Stimulated activated CD8-positive, alpha-beta memory T cell treated with anti-CD3 and anti-CD28 coated beads, Interleukin-4, amount 100 ng/mL, for 24 hours (primary cell): ENCODE measurements at places on chromosomes 3 and 15.

DNA sequence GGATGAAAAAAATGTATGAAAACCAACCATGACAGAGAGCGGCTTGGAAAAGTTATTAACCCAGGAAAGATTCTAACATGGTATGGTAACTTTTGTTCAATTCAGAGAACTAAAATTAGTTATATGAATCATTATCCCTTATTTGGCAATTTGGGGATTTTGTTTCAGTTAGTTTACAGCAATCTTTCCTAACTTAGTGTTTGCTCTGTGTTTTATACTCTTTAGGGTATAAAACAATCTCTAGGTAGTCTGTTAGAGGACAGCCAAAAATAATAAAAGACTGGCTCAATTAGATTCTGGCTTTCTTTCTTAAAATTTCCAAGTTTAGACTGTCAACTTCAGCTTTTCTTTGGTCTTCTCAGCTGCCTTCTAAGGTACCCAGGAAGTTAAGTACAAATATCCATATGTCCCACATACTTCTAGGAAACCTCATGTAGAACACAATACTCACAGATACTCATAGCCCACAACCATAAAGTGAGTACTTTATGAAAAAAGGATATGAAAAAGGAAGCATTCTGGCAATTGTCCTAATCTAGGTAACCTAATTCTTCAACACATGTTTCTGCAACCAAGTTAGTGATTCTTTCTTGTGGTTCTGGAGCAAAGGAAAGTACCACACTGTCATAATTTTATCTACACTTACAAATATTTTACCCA, 849.3 kb downstream of the ROBO1 start:
- no peak for DNase-seq

GRCh38 chr3:4693620-4694019, 200.5 kb downstream of the ITPR1 start:
- no peak for DNase-seq

GRCh38 chr15:82862886-82863285, 53.5 kb downstream of the WHAMM start:
- no peak for DNase-seq

DNA sequence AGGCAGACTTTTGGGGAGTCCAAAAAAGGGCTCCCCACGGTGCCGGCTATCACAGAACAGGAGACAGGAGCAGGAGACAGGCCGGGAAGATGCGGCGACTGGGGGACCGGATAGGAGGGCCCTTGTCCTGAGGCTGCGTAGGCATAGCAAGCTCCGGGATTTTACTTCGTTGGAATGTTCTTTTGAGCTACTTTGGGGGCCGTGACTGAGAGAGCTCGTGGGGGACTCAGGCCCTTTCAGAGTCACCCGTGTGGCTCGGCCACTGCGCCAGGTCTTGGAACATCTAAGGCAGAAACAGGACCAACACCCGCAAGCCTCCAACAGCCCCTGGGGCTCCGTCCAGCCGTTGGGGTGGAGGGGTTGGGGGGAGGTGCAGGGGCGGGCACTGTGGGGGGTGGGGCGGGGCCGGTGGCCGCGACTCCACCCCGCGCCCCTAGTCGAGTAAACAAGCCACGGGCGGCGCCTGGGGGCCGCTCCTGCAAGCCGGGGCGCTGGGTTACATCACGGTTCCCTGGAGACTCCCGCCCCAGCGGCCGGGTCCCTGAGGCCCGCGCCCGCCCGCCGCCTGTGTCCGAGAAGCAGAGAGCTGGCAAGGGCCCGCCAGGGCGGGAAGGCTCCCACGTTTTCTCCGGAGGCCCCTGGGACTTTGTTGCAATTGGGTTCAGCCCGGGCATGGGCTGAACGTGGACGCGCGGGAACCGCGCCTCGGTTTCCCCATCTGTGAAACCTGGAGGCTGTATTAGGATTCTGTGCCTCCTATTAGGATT, 23.3 kb upstream of the C15orf39 start:
- DNase-seq, result no peak

GRCh38 chr3:9278498-9278897, 29.1 kb upstream of the SRGAP3 start:
- DNase-seq, result no peak

- DNase-seq, result no peak
These were observed 129.3 kb upstream of the FEZF2 start for GRCh38 chr3:62502315-62503300.

- DNase-seq, result no peak
These were observed 26.4 kb downstream of the FGD5 start for GRCh38 chr3:14845180-14845579.

DNA sequence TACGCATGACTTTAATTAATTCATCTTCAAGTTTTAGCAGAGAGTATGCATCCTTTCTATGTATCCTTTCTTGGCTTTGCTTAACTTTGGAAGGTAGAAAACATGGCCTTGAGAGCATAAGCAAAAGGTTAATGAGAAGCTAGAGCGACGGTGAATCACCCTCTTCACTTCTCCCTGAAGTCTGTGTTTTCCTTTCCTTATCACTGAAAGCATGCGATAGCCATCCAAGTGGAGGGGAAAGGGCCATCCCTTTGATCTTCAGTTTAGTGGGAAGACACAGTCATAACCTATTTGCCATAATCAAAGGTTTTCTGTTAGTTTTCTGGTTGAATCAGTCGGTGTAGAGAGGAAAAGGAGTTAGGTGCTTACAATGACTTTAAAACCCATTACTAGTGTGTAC, 354.0 kb upstream of the ROBO2 start:
- DNase-seq, result no peak
